ENCODE measurements at places on chromosomes 6 and 20.

- DNase-seq: no peak
These were observed 66.5 kb downstream of the NOX3 start for GRCh38 chr6:155389130-155389529.

GRCh38 chr6:141421378-141421777, 711.3 kb upstream of the GJE1 start:
- DNase-seq: peak; percentile 23

DNA sequence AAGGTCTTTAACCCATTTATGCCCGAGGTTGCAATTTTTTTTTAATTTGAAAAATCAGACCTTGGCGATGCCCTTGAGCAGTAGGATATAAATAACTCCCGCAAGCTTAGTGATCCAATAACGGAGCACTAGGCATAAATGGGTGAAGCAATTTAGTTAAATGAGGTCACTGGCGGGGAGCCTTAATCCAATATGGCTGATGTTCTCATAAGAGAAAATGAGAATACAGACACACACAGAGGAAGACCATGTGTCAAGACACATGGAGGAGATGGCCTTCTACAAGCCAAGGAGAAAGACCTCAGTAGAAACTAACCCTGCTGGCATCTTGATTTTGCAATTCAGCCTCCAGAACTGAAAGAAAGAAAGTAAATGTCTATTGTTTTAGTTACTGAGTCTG, 735 bp downstream of the SIRPG start:
- no peak for DNase-seq

- DNase-seq: no peak
These were observed 15.4 kb downstream of the EZR start for GRCh38 chr6:158803733-158804143.
